Astrocyte of the hippocampus (primary cell): ENCODE measurements at places on chromosomes 12 and 14.
A peak's percentile ranks its signal among the peaks of the same experiment; 100 is the strongest.

GRCh38 chr12:111330800-111331752 is 37.8 kb downstream of the PHETA1 start:
- DNase-seq: peak; percentile 50

GRCh38 chr12:118098911-118099671 is 4.7 kb downstream of the VSIG10 start:
- DNase-seq: no peak

DNA sequence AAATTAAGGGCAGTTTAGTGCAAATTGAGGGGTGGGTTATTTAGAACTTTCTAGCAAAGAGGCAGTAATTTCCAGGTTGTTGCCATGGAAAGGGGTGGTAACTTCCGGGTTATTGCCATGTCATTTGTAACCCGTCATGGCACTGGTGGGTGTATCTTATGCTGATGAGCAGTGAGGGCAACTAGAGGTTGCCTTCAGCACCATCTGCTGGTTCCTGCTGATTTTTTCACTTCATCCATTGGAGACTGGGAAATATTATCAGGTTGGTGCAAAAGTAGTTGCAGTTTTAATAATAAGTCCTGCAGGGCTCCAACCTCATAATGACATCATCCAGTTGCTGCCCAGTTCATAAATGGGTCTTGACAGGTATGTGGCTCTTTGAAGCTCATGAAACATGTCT is 24.4 kb upstream of the SERPINA4 start:
- DNase-seq: no peak

- no peak for DNase-seq
Measured at GRCh38 chr12:62299617-62300016, 39.4 kb downstream of the USP15 start.

- no peak for DNase-seq
Measured at GRCh38 chr12:87320724-87321123, 708.5 kb downstream of the C12orf50 start.

- DNase-seq: peak; percentile 89
Measured at GRCh38 chr14:34536951-34537676, 2.4 kb downstream of the EAPP start.

DNA sequence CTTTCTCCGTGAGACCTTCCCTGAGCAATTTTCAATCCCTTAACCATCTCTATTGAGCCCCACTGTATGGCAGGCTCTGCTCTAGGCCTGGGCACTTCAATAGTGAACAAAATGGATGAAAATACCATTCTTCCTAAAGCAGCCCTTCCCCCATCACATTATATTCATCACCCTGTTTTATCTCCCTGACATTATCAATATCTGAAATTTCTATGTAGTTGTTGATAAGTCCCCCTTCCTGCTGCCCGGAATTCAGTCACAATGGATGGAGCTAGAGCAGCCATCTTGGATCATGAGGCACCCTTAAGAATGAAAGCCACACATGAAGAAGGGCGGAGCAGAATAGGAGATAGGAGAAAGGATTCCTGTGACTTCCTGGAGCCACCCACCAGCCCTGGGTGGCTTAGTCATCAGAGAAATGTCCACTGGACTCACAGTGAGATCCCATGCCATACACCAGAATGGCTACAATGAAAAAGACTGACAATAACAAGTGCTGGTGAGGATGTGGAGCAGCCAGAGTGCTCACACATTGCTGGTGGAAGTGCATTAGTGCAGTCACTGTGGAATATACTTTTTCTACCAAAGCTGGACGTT is 33.9 kb downstream of the SCARB1 start:
- DNase-seq: no peak

GRCh38 chr14:74518221-74518620 is 24.7 kb downstream of the ISCA2 start:
- DNase-seq: no peak

- no peak for DNase-seq
Measured at GRCh38 chr12:7503686-7504415, at the start of gene CD163. Gene CD163, minus strand, starts transcription at chr12:7503777. Its CDS starts 87 bp downstream, at chr12:7503690.

DNA sequence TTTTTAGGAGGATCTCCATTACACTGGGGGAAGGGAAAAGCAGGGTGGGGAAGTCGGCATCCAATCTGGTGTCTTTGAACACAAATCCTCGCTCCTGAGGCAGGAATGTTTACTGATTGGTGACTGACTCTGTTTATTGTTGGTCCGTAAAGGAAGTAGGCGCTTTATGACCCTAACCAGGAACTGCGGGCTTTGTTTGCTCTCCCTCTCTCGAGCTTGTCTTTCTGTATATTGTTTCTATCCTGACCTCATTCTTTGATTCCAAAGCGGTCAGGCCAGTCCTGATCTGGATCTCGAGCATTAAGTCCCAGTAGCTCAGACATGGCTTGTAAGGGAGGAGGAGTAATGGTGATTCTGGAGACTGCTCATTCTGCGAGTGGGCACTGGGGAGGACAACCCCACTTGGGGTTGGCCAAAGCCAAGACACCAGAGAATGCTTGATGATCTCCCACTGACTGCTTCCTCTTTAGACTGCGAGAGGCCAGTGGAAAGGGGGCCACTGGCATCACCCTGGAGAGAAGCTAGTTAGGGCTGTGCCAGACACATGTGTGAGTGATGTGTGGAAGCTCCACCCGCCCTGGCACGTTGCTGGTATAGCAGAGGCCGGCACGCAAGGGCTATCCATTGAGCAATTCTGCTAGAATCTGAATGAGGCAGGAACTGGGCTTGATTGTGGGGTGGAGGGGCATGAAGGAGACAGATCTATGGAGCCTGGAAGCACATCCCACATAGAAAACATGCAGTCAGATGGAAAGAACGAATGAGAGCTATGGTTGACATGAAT is 194.6 kb downstream of the PAX9 start:
- no peak for DNase-seq

- no peak for DNase-seq
Measured at GRCh38 chr12:14874882-14875281, 10.8 kb downstream of the MGP start.

GRCh38 chr12:104504146-104504545 is 47.4 kb downstream of the CHST11 start:
- DNase-seq: no peak

GRCh38 chr12:82926630-82927029 is 239.9 kb downstream of the TMTC2 start:
- no peak for DNase-seq

GRCh38 chr14:103136388-103137271 is 13.4 kb downstream of the TNFAIP2 start:
- peak; percentile 71 for DNase-seq

GRCh38 chr12:101539148-101539547 is 55.6 kb upstream of the MYBPC1 start:
- no peak for DNase-seq

DNA sequence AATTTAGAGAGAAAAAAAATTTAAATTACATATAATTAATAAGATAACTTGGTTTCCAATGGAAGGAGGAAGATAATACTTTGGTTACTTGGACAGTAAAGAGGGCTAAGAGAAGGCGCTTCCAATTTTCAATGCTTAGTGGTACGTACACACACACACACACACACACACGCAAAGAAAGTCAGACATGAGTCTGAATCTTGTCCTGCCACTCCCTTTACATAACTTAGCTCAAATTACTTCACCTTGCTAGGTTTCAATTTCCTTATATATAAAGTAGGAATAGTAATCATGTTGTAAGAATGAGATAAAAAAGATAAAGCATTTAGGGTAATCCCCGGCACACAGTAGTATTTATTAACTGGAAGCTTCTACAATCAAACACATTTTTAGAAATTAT is 39.7 kb upstream of the VCPKMT start:
- no peak for DNase-seq

DNA sequence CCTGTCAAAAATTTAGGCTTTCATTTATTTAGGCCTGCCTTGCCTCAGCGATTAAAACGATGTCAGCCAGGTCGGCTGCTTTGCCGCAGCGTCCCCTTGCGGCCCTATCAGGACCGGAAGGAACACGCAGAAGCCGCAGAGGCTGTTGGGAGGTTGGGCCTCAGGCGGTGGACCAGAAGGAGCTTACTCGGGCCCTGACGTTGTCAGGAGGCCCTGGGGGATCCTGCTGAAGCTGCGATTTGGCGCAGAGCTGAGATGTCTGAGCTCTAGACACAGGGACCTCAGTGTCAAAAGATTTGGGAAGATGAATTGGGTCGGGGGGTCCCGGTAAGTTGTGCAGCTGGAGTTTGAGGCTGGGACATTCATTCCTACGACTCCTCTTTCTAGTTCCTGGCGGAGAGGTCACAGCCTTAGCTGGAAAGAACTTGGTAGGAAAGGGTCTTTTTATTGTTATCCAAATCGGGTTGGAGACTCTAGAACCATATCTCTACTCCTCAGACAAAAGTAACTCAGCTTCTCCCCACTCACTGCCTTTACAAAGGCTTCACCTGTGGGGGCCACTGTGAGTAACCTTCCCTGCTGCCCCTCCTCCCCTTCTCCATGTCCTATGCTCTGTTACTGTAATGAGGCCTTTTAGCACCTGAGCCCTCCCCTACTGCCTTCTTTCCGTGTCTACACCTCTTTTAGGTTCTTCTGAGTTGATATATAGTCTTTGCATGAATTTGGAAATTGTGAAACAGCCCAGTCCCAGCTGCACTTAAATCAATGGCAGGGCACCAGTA is 6.6 kb upstream of the ABCD2 start:
- DNase-seq: no peak

GRCh38 chr14:101400830-101401229 is 160.5 kb upstream of the DIO3 start:
- DNase-seq: peak; percentile 25

DNA sequence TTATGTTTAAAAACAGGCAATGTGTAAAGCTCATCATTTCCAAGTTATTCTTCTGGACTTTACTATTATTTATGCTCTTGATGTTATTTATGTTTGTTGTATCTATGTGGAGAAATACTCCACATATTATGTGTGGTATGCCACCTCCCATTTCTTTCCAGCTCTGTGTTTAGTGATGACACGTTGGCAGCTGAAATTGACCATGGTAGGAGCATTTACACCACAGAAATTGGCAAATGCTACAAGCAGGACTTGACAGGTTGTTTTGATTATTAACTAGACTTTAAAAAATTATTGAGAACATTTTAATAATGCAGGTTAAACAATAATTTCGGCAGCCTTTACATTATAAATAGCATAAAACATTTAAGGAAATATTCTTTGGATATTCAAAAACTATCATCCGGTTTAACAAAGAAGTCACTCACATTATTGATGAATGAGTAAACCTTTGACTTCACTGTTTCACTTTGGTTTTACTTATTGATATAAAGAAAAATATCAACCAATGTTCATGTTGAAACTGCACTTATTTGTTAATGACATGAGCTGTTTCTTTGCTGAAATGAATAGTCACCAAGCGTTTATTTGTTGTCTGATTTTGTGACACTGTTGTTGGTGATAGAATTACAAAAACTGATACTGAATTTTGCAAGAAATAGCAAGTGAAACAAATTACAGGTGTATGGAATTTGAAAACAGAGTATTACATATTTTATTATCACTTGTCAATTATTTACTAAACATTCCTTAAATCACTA is 76.8 kb downstream of the HMGA2 start:
- no peak for DNase-seq

DNA sequence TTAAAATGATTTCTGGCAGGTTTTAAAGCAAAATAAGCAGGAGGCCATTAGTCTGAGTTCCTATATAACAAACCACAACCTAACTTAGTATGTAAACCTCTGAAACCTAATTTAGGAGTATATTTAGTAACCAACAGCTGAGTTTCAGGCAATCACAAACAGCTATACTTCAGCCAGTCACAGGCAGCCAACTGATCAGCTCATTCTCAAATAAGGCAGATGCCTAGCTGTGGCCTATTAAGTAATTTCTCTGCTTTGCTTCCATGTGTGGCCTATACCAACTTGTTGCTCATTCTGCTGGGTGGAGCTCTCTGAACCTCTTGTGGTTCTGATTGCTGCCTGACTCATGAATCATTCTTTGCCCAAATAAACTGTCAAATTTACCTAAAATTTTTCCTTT is 408.9 kb upstream of the FBXO33 start:
- peak; percentile 51 for DNase-seq

DNA sequence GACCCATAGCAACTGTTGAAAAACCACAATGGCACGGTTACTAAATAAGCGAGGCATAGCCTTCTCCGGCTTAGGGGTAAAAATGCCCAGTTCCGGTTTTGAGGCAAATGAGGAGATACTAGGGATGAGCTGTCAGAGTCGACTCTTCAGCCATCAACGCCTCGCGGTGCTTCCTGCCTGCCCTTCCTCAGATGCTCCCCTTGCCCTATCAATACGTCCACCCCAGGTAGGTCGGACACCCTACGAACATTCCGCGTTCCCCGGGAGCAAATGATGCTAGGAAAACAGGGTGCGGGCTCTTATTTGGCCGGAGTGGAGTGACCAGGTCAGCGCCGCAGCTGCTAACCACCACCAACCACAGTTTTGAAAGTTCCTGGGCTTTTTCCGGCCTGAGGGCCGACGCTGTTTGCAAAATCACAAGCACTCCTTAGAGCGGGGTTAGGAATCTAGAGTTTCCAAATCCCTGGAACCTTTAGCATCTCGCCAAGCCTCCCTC is 1.2 kb downstream of the SRSF9 start:
- peak; percentile 71 for DNase-seq
